CD4-positive, alpha-beta T cell treated with Interleukin-4 for 1 hour (primary cell): ENCODE measurements at places on chromosomes 11 and 22.

- no peak for DNase-seq
These were observed 12.6 kb upstream of the VSIG10L2 start for GRCh38 chr11:125933030-125933813.

- DNase-seq: peak; percentile 5
These were observed 1.1 kb downstream of the HMGXB4 start for GRCh38 chr22:35258191-35258988.

DNA sequence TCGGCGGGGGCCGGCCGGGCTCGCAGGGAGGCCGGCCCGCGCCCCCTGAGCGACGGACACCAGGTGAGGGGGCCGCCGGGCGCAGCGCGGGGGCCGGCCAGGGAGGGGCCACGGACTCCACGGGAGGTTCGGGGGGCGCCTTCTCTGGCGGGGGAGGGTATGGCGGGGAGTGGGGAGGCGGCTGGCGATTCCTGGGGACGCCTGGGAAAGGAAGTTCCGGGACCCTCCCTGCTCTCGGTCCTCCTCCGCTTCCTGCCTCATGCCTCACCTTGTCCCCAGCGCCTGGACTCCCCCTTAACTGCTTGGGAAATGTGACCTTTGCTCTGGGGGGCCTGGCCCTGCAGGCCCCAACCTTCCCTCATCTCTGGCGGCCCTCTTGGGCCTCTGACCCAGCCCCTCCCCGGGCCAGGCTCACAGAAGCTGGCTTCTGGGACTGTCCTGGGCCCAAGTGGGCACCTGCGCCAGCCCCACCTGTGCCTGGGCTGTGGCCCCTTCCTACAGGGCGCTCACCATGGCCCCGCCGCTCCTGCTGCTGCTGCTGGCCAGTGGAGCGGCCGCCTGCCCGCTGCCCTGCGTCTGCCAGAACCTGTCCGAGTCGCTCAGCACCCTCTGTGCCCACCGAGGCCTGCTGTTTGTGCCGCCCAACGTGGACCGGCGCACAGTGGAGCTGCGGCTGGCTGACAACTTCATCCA, 516 bp downstream of the LRFN4 start:
- no peak for DNase-seq

DNA sequence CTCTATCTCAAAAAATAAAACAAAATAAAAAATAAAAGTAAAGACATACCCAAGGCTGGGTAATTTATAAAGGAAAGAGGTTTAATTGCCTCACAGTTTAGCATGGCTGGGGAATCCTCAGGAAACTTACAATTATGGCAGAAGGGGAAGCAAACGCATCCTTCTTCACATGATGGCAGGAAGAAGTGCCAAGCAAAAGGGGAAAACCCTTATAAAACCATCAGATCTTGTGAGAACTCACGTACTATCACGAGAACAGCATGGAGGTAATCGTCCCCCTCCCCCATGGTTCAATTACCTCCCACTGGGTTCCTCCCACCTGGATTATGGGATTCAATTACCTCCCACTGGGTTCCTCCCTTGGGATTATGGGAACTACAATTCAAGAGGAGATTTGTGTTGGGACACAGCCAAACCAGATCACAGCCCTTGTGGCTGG, 8.3 kb upstream of the SSTR3 start:
- DNase-seq: no peak

- no peak for DNase-seq
These were observed 209.2 kb upstream of the NARS2 start for GRCh38 chr11:78783846-78784245.

DNA sequence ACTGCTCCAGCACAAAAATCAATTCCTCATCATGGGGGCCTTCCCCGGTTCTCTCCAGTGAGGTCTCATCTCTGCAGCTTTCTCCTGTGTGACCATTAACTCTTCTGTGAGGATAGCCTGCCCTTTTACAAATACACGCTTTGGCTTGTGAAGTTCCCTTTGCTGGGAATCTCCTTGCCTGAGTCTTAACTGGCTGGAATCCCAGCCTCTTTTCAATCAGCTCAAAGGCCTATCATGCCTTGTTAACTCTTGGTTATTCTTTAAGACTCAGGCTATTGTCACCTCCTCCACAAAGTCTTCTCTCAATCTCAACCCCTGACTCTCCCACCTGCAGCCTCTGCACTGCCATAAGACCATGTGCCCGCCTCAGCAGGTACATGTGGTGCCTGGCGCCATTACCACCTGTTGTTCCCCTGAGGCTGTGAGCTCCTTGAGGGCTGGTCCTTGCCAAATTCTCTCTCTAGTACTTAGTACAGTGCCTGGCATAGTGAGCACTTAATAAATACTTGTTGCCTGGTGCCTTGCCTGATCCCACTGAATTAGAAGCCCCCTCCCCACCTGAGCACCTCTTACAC, 128.2 kb downstream of the ST3GAL4 start:
- DNase-seq: no peak

DNA sequence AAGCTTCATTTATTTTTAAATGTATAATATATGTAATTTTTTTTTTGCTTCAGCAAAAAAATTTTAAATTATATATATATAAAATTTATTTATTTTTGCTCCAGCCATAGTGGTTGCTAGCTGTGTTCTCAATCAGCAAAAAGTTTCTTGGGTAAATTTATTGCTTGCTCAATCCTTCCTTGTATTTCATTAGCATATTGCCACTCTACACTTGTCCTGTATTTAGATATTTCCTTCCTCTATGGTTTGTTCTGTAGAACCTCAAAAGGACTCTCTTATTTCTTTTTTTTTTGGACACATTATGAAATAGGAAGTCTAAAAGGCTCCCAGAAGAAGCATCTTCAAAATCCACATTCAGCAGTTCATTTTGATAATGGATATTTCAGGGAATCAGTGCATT, 2.3 kb downstream of the PTPRJ start:
- DNase-seq: no peak

GRCh38 chr11:69655479-69656428, 14.8 kb downstream of the CCND1 start:
- no peak for DNase-seq

- no peak for DNase-seq
These were observed 38.5 kb upstream of the LARGE1 start for GRCh38 chr22:33958741-33959140.

- DNase-seq: no peak
These were observed 108.8 kb downstream of the TTC28 start for GRCh38 chr22:28570696-28571373.

GRCh38 chr11:27438595-27438981, 34.0 kb downstream of the LGR4 start:
- no peak for DNase-seq

DNA sequence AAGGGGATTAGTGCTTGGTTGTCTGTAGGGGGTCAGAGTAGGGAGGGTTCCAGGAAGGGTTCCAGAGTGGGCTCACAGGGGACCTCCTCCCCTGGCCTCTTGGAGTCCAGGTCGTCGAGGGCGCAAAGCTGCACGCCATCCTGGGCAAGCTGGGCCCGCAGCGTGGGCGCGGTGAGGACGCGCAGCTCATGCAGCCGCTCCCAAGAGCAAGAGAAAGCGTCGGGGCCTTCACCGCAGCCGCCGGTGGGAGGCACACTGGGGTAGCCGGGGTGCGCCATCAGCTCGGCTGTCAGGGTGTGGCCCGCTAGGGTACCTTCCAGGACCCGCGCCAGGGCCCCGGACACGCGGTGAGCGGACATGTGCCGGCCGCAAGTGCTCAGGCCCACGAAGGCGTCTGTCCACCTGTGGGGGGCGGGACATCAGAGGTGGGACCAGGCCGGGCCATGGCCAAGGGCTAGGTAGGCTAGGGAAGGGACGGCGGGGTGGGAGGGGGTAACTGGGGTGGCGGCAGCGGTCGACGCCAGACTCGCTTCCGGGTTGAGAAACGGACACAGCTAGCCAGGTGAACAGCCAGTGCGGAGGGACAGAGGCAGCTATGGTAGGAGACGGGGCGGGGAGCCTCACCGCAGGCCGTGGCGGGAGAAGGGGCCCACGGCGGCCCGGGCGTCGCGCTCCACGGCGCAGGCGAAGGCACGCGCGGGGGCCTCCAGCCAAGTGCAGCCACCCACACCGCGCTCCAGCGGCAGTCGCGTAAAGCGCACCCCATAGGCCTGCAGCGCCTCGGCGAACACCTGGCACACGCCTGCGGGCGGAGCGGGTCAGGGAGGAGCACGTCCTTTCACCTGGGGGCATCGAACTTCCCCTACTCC, 1.2 kb downstream of the YDJC start:
- no peak for DNase-seq

- DNase-seq: no peak
These were observed 1.9 kb downstream of the ESAM start for GRCh38 chr11:124760205-124760652.

- DNase-seq: no peak
These were observed 36.2 kb upstream of the PAK1 start for GRCh38 chr11:77510095-77510494.

DNA sequence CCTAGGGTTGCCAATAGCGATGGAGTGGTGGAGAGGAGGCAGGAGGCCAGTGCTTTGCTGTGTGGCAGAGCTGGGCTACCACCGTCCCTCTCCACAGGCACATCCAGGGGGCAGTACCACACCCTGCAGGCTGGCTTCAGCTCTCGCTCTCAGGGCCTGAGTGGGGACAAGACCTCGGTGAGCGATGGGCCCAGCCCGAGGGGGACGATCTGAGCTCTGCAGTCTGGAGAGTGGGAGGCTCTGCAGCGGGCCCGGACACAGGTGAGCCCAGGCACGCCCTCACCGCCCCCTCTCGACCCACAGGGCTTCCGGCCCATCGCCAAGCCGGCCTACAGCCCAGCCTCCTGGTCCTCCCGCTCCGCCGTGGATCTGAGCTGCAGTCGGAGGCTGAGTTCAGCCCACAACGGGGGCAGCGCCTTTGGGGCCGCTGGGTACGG, 2.5 kb downstream of the PKP3 start:
- no peak for DNase-seq

- peak; percentile 81 for DNase-seq
These were observed 3.4 kb downstream of the TSPAN32 start for GRCh38 chr11:2305140-2305778.

DNA sequence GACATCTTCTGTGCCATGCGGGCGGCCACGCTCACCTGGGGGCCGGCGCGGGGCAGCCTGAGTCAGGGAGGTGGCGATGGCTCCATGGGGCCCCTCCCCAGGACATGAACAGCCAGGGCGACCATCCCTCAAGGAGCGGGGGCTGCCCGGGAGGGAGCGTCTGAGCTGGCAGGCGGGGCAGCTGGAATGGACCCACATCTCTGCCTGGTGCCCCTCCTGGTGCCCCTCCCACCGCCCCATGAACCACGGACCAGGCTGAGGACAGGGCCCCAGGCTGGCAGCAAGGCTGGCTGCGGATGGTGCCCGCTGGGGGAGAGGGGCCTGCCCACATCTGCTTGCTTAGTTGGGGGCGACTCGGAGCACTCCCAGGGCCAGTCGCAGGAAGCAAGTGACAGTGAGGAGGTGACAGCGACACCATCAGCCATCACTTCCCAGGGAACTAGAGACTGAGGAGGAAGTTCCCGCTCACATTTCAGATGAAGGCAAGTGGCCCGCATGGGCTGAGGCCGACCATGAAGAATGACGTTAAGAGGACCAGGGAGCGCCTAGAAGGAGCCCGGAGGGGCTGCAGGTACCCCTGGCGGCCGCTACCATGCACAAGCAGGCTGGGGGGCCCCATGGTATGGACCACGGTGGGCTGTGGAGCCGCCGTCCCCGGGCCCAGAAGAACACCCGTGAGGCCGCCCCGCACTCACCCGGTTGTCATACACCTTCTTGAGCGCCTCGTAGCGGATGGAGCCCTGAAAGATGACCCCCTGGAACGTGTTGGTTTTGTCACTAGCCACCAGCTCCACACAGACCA, 37.3 kb downstream of the KIAA0930 start:
- DNase-seq: no peak

GRCh38 chr11:66973956-66974580, 1.0 kb upstream of the C11orf86 start:
- no peak for DNase-seq

DNA sequence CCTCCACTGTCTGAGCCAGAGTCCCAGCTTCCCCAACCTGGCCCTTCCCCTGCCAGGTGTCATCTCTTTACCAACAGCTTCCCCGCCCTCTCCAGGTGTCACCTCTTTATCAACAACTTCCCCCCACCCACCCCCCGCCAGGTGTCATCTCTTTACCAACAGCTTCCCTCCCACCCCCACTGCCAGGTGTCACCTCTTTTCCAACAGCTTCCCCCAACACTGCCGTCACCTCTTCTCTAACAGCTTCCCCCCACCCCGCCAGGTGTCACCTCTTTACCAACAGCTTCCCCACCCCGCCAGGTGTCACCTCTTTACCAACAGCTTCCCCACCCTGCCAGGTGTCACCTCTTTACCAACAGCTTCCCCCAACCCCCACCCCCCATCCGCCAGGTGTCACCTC, 29.8 kb upstream of the TTLL12 start:
- no peak for DNase-seq

DNA sequence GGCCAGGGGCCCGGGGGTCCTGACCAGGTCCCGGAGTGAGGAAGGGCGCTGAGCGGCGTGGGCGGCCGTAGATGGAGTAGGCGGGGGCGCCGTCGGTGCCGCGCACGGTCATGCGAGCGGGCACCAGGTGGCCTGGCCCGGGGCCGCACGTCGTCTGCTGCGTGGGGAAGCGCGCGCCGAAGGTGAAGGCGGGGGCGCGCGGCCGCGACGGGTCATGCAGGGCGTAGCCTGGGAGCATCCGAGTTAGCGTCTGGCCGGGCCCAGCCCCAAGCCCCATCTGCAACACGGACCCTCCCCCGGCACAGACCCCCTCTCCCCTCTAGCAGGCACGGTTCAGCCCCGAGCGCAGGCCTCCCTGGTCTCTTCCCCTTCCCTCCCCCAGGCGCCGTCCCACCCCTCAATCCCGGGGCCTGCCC, 1.7 kb upstream of the TYMP start:
- peak; percentile 80 for DNase-seq

DNA sequence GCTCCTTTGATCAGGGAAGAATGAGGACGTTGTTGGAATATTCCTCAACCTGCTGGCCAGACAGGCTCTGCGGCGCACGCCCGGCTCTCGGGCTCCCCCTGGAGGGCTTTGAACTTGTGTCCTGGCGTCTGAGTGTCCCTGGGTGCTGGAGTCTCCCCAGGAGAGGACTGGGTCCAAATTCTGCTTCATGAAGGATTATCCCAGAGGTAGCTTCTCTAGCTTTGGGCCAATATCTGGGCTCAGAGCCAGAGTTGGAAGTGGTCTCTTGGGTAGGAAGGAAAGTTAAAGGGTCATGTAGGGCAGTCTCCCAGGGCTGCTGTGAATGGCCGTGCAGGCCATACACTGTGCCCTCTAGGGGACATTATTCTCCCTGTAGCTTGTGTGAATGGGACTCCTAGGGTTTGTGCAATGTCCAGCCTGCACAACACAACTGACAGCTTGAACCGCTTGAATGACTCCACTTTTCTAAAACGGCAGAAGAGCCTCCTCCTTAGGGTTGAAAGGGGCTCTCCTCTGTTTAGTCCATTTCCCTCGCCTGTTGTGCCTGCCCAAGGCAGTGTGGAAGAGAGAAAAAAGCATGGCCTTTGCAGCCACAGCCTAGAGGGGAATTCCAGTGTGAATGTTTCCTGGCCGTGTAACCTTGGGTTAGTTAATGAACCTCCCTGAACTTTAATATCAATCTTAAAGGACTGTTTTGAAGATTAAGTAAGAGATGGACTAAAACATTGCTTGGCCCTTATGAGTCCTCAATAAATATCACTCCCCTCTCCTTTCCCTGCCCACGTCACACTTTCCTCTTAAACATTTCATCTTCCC, 111.2 kb upstream of the THY1 start:
- DNase-seq: peak; percentile 56
